Eye (tissue), 1 donor: ENCODE measurements at places on chromosomes 4 and X.

DNA sequence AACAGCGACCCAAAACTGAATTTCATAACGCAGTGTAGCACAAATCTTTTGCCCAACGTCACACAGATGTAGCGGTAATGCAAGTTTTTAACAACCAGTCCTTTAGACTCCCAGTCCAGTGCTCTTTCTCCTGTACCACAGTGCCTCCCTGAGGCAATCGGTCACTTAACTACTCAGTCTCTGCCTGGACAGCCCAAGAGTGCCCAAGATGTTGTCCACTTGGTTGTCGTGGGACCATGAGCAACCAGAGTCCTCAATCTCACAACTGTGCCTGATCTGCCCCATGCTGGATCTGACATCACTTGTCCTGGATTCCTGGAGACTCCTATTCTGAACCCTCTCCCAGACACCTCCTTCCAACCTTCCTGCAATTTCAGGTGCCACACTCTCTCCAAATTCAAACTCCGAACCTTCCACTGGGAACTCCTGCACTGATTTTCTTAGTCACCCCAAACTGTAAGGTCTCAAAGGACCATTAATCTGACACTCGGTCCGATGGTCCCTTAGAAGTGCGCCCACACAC lies 702 bp downstream of the MMGT1 start:
- no peak for DNase-seq

- DNase-seq = no peak
These were observed 212.6 kb upstream of the RASGEF1B start for GRCh38 chr4:81684352-81684751.

DNA sequence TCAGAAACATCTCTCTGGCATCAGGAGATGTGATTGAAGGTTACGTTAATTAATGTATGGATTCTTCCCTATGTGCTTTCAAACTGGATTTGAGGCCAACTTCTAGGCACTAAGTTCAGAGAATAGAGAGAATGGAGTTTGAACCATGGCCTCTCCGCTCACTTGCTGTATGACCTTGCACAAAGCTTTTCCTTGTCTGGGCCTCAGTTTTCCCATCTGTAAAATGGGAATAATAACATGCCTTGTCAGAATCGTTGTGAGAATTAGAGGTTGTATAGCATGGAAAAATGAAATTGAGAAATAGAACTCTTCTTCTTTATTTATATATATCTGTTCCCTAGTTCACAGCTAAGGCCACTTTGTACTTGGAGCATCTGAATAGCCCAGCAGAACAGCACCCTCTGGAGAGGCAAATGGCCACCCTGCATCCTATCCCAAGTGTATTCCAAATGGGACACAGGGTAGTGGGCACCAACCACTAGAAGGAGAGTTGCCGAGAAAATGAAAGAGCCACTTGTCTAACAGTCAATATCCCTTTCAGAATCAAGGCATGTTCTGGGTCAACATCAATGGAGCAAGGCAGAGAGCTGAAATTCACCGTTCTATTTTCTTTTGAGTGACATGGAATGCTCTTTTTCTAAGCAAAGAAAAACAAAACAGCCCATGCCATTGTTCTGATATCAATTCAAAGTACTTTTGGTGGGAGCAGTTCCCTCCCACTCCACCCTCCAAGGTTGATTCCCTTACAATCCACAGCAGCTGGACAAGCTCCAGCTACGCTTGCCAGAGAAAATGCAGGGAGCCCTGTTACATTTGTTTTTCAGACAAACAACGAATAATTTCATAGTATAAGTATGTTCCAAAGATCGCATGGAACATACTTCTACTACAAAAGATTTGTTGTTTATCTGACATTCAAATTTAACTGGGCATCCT lies 23.3 kb upstream of the MTM1 start:
- no peak for DNase-seq

GRCh38 chr4:20299515-20299914 lies 47.8 kb downstream of the SLIT2 start:
- peak; percentile 44 for DNase-seq

- DNase-seq = no peak
These were observed 285.7 kb upstream of the TRAM1L1 start for GRCh38 chr4:117370944-117371668.

- peak; percentile 16 for DNase-seq
These were observed 690.0 kb upstream of the HS3ST1 start for GRCh38 chr4:12118651-12119213.

DNA sequence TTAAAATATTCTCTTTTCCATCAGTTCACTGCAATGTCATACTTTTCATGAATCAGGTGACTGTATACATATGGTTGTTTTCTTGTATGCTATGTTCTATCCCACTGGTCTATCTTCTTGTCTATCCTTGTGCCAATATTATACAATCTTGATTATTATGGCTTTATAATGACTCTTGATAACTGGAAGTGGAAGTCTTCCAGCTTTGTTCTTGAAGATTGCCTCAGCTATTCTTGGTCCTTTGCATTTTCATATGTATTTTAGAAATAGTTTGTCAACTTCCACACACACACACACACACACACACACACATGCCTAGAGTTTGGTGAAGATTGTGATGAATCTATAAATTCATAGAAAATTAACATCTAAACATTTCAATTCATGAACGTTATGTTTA lies 67.9 kb downstream of the SHROOM3 start:
- DNase-seq = no peak

DNA sequence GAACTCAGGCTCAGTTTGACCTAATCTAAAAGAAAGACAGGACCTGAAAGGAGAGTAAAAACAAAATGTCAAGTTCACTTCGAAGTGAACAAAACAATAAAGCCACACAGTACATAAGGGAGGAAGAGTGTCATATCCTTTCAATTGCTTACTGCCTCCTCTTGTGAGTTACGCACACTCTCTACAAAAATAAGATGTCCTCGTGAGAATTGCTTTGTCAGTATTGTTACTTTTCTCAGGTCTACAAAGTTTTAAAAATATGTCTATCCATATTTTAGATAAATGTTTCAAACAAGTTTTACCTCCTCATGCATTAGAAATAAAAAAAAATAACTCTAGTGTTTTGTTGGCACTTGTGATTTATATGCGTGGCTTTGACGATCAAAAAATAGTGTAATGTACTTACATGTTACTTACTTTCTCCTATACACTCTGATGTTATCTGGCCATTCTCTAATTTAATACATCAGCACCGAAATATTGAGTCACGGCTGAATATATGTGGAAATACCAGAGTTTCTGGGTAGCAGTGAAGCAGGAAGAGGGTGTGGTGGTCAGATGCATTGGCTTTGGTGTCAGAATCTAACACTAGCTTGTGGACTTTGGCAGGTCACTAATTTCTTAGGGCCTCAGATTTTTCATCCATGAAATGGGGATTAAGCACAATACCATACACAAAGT lies 8.1 kb upstream of the MRPL1 start:
- DNase-seq = no peak

GRCh38 chr4:156778606-156779005 lies 193.0 kb downstream of the PDGFC start:
- DNase-seq = no peak

DNA sequence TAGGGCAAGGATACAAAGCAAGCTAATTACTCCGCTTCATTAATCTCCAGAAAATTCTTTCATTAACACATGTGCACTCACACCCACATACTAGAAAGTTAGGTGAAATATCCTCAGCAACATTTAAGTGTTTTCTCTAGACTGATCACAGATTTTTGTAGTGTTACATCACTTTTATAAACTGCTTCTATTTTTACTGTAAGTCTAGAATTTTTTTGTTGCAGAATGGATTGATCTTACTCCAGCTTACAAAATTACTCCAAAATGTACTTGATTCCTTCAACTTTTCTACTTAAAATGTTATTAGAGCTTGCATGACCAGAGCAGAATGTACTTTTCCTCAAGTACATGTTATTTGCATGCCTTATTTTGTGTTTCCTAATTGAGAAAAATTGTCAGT lies 2325.2 kb downstream of the PCDH7 start:
- DNase-seq = peak; percentile 65

GRCh38 chr4:63085091-63085490 lies 1324.2 kb downstream of the TECRL start:
- no peak for DNase-seq

DNA sequence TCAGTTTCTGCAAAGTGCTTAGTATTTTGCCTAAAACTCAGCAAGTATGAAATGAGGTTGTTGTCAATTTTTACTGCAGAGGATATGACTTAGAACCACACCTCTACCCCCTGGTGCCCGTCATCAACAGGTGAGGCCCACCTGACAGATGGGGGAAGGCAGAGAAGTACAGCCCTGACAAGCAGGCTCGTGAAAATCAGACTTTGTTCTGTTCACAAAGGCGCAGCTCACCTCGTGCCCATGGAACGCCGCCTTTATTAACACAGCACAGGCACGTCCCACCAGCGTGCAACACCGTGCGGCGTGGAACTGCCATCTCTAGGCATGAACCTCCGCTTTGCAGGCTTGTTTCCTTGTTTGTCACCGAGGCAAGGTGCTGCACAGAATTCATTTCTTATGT lies 13.3 kb downstream of the CYP4V2 start:
- DNase-seq = no peak

DNA sequence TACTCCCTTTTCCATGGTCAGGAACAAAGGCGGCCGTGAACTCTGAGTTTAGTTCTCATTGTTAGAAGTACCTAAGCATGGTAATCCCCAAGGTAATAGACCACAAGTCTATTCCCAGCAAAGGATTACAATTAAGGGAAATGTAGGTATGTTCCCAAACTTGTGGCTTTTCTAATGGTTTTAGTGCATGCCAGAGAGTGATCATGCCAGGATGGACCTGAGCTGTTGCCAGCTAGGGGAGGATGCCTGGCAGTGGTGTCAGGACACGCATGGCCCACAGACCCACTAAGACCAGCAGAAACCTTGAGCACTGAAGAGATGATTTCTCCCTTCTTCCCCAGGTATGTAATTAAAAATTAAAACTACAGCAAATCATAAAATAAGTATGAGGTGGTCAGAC lies 60.8 kb downstream of the COQ2 start:
- no peak for DNase-seq

- peak; percentile 12 for DNase-seq
These were observed 110.1 kb downstream of the GBA3 start for GRCh38 chr4:22802876-22803275.

- DNase-seq = no peak
These were observed 54.3 kb upstream of the NEIL3 start for GRCh38 chr4:177255359-177255758.

DNA sequence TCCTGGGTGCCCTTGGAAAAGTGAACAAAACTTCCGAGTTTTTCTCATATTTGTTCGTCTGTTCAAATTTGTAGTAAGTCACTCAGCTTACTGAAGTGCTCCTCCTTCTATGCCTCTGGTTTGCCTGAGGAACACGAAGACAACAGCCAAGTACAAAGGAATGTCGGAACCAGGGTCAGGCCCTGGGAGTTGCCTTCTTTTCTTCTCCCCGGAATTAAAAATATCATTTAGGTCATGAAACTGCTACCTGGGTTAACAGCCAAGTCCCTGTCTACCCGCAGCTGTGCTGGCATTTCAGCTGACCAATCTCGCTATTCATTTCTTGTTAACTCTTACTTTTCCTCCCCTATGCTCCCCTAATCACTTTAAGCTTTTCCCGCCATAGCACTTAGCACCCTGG lies 137.6 kb upstream of the TEX13D start:
- DNase-seq = no peak

DNA sequence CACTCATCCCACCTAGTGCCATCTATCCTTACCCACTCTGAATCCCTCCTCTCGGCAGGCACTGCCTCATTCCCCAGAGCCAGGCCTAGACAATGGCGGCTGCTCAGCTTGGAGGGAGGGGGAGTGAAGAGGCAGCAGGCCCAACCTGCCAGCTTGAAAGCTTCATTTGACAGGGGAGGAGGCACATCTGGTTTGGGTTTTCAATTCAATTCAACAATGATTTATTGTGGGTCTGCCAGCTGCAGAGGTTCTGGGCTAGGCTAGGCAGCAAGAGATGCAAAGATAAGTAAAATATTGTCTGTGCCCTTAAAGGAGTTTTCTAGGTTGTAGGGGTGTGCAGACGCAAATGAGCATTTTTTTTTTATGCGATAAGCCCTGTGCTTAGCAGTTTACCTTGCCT lies 58.5 kb downstream of the RTL9 start:
- no peak for DNase-seq

GRCh38 chrX:55088795-55089489 lies at the start of gene PAGE2:
TSS of gene PAGE2 (plus strand) at chrX:55089018. CDS start at chrX:55090021, 1,003 bp downstream.
- no peak for DNase-seq

DNA sequence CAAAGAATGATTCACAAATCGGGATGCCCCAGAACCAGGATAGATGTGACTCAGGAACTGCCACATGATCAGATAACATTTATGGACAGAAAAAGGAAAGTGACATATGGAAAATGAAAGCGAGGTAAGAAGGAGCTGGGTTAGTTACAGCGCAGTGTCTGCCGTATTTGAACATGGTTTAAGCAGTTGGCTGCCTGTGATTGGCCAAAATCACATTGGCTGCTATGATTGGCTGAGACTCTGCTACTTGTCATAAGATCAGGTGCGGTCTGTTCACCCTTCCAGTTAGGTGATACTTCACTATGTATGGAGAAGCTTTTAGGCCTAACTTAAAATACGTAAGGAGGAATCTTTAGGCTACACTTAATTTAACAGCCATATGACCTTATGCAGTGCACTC lies 322.7 kb upstream of the HAND2 start:
- no peak for DNase-seq

DNA sequence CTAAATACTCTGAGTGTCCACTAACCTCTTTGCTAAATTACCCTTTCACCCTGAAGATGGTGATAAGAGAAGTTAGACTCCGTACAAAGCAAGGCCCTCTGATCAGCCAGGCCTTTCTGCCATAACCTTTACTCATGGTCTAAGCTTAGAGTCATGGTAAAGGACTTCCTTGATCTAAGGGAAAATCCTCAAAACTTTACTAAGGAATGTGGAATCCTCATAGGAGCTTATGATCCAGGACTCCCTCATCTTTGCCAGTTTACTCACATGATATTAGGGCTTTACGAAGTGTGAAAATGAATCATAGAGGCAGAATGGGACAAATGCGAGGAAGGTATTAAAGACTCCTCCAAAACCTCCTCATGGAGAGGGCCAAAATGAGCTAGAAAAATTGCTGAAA lies 7.9 kb upstream of the FAM13A start:
- no peak for DNase-seq

- DNase-seq = no peak
These were observed 21.3 kb downstream of the IL15 start for GRCh38 chr4:141657550-141658250.

DNA sequence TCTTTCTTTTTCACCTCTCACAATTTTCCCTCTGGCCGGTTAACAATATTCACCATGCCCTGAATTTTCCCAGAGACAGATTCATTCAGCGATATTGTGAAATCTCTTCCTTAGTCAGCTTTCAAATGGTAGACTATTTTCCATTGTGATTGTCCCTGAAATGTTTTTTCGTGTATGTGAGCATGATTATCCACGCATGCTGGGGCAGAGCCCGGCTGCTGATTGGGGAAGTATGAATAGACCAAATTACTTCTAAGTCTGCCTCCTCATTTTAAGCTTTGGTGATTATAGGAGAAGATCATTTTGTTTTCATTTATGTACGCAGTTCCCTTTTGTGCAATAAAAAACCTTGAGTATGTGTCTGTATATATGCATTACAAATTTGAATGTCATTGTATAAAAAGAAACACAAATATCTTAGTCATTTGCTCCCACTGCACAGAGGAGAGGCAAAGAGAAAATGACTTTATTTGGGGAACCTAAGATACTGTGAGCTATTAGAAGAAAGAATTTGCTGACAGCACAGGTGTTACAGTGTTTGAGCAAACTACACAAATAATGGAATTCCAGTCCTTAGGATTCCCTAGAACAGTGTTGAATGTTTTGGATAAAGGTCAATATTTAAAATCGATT lies 11.3 kb downstream of the DTHD1 start:
- no peak for DNase-seq
